Activated T-helper 17 cell treated with anti-CD3 and anti-CD28 coated beads, Interleukin-2, amount 50 U/mL, for 72 hours (primary cell): ENCODE measurements at places on chromosomes 6 and 20. TPM values are rescaled to one million over a fixed set of nuclear protein-coding genes. Genes with fewer than 3 reads are reported as not detected.

DNA sequence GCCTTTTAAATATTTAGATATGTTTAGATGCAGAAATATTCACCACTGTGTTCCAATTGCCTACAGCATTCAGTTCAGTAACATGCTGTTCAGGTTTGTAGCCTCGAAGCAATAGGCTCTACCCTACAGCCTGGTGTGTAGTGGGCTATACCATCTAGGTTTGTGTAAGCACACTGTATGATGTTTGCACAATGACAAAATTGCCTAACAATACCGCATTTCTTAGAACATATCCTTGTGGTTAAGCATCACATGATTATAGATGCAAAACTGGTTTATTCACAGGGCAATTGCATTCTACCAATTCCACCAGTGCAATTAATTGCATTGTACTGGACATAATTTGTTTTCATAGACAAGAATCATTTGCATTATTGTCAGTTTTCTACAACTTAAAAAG, 7.9 kb upstream of the SLC22A16 start:
- no peak for ATAC-seq

DNA sequence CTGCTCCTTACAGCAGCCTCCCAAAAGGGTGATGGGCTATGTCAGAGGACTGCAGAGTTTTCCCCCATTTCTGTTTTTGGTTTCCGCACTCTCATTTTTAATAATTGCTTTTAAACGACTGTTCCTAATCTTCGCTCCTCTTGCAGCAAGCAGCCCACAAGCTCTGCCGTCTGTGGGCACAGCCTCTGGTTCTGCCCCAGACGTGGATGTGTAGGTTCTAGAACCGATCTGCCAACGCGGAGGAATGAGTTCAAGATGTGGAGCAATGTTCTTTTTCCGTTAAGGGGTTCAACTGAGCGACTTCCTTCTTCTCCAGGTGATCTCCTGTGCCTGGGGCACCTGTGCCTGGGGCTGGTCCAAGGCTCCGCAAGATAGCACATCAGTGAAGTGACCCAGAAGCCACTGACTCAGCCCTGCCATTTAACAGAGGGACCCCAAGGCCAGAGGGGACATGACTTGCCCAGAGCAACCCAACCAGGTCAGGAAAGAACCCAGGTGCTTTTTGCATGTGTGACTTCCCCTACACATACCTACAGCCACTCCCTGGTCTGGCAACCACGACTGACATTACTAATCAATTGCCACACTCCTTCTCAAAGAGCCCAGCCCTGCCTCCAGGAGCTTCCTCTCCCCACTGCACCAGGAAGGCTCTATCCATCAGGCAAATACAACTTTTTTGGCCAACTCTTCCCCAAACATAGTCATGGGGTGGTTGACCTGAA, 22.7 kb downstream of the PMEPA1 start:
- no peak for ATAC-seq

DNA sequence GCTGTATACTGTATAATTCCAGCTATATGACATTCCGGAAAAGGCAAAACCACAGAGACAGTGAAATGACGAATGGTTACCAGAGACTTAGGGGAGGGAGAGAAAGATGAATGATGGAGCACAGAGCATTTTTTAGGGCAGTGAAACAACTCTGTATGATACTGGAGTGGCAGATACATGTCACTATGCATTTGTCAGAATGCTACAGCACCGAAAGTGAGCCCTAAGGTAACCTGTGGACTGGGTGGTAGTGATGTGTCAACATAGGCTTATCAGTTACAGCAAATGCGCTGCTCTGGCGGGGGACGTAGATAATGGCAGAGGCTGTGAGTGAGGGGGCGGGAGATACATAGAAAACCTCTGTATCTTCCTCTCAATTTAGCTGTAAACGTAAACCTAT, 201.3 kb upstream of the SSTR4 start:
- ATAC-seq, result peak; percentile 11

DNA sequence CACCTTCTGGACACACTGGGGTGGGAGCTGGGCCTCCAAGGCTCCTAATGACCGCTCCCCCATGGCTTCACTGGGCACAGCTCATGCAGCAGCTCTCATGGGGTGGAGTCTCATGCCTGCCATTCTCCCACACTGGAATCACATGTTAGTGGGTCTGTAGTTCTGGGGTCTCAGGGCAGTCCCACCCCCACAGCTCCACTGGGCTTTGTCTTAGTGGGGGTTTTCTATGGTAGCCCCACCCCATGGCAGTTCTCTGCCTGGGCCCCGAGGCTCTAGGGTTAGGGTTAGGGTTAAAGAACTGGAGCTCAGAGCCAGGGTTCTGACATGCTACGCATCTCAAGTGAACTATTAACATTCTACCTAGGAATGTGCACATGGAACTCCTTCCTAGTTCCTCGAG, 139.0 kb downstream of the PCSK2 start:
- no peak for ATAC-seq

CD24 gene
- not detected for total RNA-seq
